ENCODE measurements at places on chromosomes 5 and 9.

DNA sequence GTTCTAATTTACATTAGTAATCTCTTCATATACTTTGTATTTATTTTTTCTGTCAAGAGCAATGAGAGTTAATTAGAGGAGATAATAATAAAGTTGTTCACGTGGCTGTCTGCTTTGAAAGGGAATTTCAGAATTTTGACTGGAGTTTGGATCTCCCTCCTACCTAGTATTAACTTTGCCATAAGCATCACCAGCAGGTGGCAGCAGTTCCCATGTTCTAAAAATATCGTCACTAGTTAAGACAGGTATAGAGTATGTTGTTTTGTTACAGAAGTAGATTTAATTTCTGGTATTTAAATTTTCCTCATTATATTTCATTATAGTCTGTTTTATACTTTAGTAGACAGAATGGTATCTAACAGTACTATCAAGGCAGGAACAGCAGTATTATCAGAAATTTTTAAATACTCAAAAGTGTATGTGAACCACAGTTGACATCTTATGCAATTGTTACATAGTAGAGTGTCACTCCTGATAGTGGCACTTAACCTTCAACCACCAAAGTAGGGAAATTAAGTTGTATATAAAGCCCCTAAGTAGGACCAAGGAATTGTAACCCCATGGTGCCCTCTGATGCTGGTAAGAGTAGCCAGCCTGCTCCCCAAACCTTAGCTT is 20.4 kb downstream of the GNPDA1 start:
- peak; percentile 28 for DNase-seq

DNA sequence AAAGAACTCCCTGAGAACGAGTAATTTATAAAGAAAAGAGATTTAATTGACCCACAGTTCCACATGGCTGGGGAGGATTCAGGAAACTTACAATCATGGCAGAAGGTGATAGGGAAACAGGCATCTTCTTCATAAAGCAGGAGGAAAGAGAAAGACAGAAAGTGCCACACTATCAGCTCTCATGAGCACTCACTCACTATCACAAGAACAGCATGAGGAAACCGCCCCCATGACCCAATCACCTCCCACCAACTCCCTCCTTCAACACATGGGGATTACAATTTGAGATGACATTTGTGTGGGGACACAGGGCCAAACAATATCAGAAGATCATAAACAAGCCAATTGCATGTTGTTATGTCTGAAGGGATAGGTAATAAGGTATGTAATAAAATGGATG is 935.9 kb upstream of the COX7C start:
- no peak for DNase-seq

DNA sequence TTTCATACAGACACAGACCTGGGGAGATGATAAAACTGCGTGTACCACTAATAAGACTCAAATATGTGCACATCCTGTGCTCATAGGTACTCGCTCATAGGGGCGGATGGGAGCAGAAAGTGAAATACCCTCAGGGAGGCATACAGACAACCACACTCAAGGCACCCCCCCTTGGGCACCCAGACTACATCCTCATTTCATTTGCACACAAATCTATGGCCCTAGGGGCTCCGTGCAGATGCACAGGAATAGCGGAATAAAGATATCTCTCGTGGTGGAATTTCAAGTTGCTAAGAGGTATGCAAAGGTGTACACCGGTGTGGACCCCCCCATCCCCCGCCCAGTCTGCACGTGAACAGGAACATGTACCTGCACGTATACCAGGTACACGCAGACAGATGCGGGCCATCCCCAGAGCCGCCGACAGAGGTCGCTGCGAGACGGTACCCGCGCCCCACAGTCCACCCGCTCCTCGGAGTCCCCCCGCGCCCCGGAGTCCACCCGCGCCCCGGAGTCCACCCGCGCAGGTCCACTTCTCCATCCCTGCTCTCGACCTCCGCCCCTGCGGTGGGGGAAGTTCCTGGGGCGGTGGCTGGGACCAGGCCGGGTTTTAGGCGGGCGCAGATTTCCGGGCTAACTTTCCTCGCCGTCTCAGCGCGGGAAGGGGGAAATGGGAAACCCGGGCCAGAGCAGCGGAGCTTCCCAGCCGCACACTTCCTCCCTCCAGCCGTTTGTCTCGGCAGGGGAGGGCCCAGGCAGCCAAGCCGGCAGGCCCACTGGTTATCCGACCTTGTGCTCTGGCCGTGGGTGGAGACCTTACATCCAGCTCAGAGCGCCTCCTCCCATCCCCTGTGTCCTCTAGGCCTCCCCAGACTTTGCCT is 1.0 kb upstream of the IL12B start:
- DNase-seq: no peak

DNA sequence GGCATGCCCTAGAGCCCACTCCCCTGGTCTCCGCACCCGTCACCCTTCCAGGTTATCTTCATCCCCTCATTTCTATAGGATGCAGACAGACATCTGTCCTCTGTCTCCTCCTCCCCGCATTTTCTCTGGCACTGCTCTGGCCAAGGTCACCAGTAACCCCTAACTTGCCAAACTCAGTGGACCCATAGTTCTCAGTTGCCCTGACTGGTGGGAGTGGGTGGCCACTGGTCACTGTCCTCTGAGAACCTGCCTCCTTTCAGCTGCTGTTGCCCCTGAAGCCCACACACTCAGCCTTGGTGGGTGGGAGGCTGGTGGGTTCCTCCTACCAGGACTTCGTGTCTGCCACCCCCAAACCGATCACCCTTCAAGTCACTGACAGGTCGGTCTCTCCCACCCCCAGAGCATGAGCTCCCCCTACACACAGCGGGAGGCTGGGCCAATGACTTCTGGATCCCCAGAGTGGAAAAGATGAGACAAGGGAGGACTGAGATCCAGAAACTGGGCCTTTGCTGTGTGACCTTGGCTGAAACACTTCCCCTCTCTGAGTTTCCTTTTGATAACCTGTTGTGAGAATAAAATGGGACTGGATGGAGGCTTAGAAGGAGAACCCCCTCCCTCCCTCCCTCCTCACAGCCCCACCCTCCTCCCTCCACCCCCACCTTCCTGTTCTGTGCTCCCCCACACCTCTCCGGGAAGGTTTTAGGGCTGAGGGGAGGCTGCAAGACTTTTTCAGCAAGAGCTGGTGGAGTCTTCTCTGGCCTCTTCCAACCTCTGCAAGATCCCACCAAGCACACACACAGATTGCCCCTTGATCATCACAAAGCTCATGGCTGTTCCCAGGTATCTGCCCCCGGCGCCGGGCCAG is 2.4 kb upstream of the DBN1 start:
- no peak for DNase-seq

- DNase-seq: no peak
These were observed 27.6 kb downstream of the PTGS1 start for GRCh38 chr9:122398371-122398924.

DNA sequence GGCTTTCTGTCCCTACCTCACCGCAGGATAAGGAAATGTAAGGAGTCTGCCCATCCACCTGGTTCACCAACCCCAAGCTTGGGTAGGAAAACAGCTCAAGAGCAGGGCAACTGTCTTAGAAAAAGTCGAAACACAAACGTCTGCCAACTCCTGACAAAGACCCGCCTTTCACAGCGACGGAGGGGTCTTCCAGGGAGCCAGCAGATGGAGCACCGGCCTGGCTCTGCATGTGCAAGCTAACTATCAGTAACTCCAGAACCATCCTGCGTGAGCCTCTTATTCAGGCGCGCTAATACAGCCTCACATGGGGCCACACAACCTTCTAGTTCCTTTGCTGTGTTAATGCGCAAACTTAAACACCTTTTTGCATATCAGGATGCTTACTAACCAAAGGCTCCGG is 26.9 kb downstream of the CAMSAP1 start:
- no peak for DNase-seq

GRCh38 chr5:150560401-150561191 is 52.7 kb downstream of the NDST1 start:
- DNase-seq: peak; percentile 74

DNA sequence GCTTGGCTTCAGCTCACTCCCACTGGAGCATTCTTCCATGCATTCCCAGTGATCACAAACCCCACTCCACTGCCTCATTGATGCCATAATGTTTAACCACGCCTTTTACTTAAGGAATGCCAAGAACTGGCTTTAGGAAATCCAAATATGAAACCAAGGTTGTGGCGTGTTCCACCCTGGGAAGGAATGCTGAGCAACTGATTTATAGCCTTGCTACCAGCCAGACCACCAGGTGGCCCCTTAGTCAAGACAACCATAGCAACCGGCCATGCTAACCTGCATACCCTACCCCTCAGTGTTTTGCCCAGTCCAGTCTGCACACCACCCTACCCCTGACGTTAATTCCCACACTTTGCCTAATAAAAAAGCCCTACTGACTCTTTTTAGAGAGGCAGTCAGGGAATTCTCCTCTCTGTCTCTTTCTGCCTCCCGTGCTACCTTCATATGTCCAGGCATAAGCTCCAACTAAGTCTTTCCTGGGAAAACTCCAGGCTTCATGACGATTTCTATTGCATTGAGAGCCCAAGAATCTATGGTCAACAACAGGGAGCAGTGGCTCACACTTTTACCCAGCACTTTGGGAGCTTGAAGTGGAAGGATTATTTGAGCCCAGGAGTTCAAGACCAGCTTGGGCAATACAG is 27.0 kb upstream of the PRRC2B start:
- DNase-seq: no peak

- DNase-seq: no peak
These were observed 4.2 kb upstream of the CCIN start for GRCh38 chr9:36164989-36165388.

DNA sequence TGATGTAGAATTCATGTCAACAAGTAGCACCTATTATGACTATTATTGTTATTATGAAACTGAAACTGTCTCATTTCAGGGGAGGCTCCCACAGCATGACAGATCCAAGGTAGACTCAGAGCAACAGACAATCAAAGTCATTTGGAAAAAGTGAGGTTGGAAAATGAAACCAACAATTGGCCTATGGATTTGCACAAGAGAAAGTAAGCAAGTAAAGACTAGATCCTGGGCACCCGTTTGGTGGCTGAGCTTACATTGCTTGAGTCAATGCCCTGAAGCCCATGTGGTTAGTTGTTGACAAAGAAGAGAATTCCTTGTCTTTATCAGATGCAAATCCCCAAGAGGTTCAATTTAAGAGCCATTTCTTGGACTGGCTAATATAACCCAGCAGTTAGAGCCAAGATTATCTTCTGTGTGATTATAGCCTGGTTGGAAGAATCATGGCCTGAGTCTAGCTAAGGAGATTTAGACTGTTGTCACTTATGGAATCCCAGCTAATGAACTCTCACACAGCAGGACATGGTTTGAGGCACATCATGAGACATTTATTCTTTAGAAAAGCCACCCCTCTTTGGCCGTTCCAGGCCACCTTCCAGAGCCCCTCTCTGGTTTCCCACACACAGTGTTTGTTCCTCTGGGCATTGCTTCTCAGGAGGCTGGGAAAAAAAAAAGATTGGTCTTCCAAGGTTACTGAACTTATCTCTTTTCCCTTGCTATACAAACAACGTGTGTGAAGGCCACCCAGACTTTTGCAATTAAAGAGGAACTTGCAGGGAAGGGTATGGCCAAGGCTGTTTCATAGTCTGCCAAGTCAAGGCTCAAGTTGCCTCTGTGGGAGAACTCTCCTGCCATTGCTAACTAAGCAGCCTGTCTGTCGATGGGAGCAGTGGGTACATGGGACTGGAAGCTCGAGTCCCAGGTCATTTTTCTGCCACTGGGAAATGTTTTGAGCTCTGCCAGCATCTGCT is 399.5 kb downstream of the ENC1 start:
- DNase-seq: no peak

All from fibroblast of skin of left quadriceps (primary cell).